ENCODE measurements at places on chromosomes 1 and 21.

DNA sequence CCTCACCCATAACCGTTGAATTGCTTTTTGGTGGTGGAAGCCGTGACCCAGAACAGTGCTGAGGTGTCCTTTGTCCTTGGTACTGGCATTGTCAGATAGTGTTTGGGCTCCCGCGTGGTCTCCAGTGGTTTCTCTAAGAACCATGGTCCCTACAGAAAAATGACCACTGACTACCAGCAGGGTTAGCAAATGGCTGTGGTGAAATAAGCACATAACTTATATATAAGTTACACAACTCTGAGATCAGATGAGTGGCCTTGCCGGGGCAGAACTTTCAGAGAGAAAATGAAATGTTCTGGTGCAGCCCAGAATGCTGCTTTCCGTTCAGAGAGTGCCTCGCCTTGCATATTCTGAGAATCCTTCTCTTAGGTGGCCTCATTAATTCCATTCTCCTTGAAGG, 5.0 kb downstream of the SLC37A1 start:
- no peak for DNase-seq

GRCh38 chr21:30269803-30270530, 12.8 kb downstream of the KRTAP24-1 start:
- DNase-seq = no peak

DNA sequence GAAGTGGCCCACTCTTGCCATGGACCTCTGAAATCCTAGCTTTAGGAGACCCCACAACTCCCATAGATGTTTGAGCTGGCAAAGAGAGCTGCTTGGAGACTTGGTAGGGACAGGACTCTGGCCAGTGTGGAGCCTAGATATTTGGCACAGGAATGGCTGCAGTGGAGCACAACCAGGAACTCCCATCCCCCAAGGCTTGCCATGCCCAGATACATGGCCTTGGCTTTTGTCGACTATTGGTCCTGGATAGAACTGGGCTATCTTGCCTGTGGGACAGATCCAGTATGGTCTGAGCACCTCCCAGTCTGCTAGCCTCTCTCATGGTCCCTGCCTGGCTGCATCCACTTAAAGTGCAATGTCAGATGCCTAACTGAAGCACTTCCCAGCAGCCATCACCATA, 7.8 kb upstream of the GBP2 start:
- DNase-seq = no peak

- no peak for DNase-seq
Observed at GRCh38 chr1:38489844-38490270, 369.7 kb downstream of the RRAGC start.

DNA sequence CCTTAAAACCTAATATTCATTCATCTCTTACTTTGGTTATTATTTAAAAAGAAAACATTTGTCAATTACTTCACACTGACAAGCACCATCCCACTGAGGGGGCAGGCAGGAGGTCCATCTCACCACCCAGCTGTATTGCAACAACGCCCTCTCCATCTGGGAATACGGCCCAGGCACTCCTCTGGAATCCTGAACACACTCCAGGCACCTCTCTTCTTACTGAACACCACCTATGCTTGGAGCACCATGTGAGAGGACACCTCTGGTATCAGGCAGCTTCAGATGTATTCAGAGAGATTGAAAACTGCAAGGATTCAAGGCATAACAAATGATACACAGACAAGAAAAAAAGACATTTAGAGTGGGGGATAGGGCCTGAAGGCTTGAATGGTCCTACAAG, 147.1 kb downstream of the CACNA1E start:
- DNase-seq = no peak

DNA sequence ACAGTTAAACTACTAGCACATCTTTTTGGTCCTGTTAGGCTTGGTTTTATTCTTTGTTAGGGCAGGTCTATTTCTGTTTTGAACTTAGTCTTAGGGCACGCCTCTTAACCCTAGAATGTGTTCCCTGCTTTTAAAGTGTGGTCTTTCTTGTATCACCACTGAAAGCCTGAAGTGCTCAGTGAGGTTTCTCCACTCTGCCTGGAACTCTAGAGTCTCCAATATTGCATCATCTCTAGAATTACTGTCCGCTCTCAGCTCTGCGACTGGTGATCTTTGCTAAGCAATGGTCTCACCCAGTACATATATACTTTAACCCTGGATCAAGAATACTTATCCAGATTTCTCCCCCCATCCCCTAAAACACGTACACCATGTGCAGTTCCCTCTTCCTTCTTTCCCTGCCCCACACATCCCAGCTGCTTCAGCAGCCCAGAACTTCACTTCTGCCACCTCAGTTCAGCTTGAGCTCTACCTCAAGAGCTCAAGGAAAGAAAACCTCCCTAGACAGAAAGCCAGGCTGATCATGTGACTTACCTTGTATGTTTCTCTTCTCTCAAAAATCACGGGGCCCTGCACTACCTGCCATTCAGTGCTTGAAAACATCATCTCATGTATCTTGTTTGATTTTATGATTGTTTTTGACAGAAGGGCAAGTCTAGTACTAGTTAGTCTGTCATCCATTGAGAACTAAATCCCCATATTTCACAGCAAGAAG, 59.9 kb downstream of the TENT5C start:
- no peak for DNase-seq

DNA sequence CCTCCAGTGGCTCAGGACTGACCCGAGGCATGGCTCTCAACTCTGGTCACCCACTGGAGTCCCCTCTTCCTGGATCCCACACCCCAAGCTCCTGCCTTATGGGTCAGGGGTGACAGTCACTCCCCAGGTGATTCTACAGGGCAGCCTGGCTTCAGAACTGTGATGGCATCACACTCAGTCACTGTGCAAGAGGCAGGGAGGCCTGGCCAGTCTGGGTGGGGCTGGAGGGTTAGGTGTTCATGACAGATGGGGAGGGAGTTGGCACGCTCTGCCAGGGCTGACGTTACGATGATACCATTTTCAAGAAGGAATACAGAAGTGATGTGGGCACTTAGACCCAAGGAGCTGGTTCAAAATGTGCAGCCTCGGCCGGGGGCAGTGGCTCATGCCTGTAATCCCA, 25.2 kb upstream of the ABCG1 start:
- no peak for DNase-seq

DNA sequence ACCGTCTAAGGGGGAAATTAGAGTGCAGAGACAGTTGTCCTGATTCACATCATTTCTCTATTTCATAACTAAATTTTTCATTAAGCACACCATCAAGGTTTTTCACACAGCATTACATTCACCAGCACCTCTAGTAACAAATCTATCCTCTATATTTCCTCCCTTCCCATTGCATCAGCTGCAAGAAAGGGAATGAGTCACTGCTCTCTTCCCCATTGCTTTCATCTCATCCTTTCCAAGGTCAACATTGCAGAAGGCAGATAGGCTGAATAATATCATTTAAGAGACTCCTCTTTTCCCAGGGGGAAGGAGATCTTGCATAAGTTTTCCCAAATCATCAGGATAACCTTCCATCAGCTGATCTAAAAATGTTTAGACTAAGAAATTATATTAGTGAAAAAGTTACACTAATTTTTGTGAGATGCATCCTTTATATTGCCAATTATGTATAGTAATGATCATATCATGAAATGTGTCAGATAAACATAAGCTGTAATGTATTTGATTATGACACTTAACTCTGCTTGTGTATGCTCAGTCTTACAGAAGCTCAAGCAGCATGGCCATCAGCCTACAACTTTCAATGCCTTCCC, 4.3 kb downstream of the INTS7 start:
- no peak for DNase-seq

GRCh38 chr21:32917362-32918135, 108.2 kb upstream of the OLIG2 start:
- DNase-seq = no peak

DNA sequence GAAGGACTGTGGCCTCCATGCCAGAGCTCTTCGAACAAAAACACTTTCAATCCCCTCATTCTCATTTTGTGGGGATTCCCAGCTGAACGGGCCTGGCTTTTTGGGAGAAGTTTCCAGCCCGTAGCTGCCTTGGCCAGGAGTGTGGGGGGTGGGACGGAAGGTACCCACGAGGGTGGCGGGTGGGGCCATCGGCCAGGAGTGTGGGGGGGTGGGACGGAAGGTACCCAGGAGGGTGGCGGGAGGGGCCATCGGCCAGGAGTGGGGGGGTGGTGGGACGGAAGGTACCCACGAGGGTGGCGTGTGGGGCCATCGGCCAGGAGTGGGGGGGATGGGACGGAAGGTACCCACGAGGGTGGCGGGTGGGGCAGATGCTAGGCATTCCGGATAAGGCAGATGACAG, 71.7 kb upstream of the ZBTB18 start:
- no peak for DNase-seq

GRCh38 chr1:112876315-112876714, 79.7 kb downstream of the SLC16A1 start:
- no peak for DNase-seq

DNA sequence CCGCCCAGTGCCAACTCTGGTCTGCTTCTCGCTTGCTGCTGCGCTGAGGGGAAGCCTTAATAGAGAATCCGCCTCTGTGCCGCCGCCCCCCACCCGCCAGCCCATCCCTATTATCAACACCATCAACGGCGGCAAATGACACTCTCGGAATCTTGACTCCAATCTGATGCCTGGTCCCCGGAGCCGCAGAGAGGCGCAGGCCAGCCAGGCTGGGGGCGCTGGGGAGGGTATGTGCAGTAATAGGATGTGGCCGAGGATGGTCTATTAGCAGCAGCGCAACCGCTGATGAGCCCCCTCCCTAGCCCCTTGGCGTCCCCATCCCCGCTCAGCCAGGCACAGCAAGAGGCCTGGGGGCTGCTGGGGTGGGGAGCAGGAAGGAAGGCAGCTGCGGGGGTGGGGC, 15.1 kb upstream of the DMBX1 start:
- no peak for DNase-seq

- DNase-seq = no peak
Observed at GRCh38 chr1:10989095-10989494, 23.4 kb upstream of the TARDBP start.

- no peak for DNase-seq
Observed at GRCh38 chr21:28179136-28179535, 813.5 kb downstream of the LTN1 start.

- no peak for DNase-seq
Observed at GRCh38 chr1:36934061-36934460, 100.3 kb downstream of the GRIK3 start.

GRCh38 chr1:239456788-239457187, 70.4 kb downstream of the CHRM3 start:
- DNase-seq = no peak

DNA sequence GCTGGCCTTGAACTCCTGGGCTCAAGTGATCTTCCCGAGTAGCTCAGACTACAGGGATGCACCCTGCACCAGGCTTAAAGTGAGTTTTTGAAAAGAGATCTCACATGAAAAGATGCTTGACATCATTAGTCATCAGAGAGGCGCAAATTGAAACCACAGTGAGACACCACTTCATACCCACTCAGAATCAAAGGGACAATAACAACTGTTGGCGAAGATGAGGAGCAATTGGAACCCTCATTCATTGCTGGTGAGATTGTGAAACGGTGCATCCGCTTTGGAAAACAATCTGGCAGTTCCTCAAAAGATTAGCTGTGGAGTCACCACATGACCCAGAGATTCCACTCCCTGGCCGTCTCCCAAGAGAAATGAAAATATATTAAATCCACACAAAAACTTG, 122.3 kb downstream of the PGBD5 start:
- DNase-seq = no peak

DNA sequence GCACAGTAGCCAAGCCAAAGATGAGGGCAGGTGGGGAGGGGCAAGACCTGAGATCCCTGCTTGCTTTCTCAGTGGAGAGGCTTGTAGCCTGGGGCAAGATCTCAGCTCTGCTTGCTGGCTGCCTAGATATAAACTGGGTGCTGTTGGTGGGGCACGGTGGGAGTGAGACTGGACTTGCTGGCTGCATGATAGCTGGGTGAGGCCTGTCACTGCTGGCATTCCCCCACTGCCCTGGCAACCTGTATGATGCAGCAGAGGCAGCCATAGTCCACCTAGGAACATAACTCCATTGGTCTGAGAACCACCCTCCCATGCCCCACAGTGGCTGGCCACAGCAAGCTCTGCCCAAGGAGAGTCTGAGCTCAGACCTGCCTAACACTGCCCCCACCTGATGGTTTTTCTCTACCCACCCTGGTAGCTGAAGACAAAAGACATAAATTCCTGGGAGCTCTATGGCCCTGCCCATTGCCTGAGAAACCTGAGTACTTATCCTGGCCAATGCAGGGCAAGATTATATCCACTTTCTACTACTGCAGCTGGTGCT, 261.9 kb upstream of the DEPDC1 start:
- DNase-seq = no peak

- DNase-seq = no peak
Observed at GRCh38 chr21:43340491-43341377, 86.2 kb downstream of the SIK1 start.

DNA sequence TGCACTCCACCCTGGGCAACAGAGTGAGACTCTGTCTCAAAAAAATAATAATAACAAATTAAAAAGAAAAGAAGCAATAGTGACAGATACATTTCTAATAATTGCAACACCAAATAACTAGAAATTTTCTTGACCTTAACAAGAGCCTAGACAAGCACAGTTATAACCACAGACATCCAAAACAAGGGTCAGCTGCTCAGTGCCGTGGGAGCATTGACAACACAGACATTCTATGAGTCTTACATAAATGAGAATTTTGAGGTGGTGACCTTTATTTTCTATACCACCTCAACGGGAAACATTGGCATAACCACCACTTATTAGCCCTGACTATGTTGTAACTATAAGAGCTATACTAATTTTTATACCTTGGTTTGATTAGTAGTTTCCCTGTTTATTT, 156.1 kb downstream of the NR5A2 start:
- no peak for DNase-seq

DNA sequence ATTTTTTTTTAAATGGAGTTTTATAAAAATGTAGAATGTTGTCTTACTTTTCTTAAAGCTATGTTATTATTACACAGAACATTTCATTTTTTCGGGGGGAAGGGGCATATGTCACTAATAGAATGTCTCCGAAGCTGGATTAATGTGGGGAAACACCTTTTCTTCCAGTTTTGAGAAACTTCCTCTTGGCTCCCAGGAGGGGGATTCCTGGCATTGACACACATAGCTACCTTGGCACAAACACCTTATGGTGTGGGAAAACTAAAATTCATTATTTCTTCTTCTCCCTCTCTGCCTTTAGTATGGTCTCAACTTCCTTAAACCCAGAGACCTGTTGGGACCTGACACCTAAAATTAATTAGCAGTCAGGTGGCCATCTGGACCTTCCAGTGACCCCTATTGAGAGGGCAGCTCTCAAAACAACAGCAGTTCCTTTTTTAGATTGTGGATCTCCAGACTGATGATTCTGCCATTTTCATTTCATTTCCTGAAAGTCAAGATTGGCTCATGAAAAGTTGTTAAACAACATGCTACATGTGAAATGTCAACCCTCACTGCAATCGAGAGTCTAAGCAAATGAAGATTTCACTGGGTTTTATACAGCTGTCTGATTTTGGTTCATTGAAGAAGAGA, 70.1 kb upstream of the EDEM3 start:
- no peak for DNase-seq

DNA sequence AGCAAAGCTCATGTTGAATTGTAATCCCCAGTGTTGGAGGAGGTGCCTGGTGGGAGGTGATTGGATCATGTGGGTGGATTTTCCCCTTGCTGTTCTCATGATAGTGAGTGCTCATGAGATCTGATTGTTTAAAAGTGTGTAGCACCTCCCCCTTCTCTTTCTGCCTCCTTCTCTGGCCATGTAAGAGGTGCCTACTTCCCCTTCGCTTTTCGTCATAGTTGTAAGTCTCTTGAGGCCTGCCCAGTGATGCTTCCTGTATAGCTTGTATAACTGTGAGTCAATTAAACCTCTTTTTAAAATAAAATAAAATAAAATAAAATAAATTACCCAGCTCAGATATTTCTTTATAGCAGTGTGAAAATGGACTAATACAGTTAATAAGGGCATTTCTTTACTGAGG, 1025.7 kb downstream of the PLA2G4A start:
- no peak for DNase-seq

GRCh38 chr1:173418107-173418985, 58.8 kb upstream of the PRDX6 start:
- no peak for DNase-seq
